ENCODE measurements at places on chromosomes 4 and X. TPM values are rescaled to one million over a fixed set of nuclear protein-coding genes. Genes with fewer than 3 reads are reported as not detected.

The ZNF630 gene
- 1.5 TPM for total RNA-seq

The DHX15 gene
- total RNA-seq = 145 TPM

The ANK2 gene
- total RNA-seq = 3.1 TPM

The CT47B1 gene
- not detected for total RNA-seq

The DAPP1 gene
- total RNA-seq = not detected

The CCKAR gene
- not detected for total RNA-seq

The UNC5C gene
- total RNA-seq = 0.10 TPM

The ANKRD37 gene
- 4.0 TPM for total RNA-seq

The SSX1 gene
- not detected for total RNA-seq

The REPS2 gene
- 1.00 TPM for total RNA-seq

The SMR3B gene
- not detected for total RNA-seq

The RAB33A gene
- 0.49 TPM for total RNA-seq

The PFKFB1 gene
- not detected for total RNA-seq

The TRO gene
- total RNA-seq = 0.84 TPM

The ARHGAP6 gene
- 0.10 TPM for total RNA-seq

The DTHD1 gene
- not detected for total RNA-seq

The SPANXN4 gene
- not detected for total RNA-seq
